ENCODE measurements at places on chromosomes 6 and 20.
A peak's percentile ranks its signal among the peaks of the same experiment; 100 is the strongest.

- no peak for DNase-seq
These were observed 22.7 kb downstream of the PRDM13 start for GRCh38 chr6:99629293-99629692.

GRCh38 chr6:3085074-3085473 lies 16.8 kb downstream of the RIPK1 start:
- DNase-seq = no peak

GRCh38 chr6:11206576-11206975 lies 25.9 kb downstream of the NEDD9 start:
- DNase-seq = no peak

DNA sequence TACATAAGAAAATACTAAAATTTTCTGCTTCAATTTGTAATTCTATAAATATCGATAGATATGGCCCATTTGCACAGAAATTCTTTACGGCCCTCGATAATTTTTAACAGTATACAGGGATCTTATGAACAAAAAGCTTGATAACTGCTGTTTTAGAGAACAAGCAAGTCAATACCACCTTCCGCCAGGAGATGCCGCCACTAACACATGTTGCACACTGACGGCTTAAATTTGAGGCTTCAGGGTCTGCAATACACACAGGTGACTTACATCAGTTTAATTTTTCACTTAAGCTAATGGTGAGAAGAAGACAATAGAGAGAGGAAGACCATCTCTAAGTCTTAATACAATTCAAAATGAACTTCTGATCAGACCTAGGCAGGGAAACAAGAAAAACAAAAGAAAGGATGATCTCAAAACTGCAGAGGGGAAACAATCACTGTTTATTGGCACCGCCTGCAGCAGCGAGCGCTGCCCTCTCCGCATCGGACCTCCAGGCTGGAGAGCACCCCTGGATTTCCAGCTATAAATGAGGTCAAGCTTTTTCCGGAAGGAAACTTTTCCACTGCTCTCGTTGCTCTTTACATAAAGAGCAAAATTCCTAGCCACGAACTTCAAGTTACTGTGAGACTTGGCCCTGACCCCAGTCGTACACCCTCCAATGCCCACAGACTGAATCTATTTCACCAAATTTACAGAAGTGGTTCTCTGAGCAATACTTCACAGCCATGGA lies 53.9 kb downstream of the OTOR start:
- DNase-seq = peak; percentile 15

- no peak for DNase-seq
These were observed 27.2 kb downstream of the CMTR1 start for GRCh38 chr6:37459981-37460800.

Data from stimulated activated CD4-positive, alpha-beta T cell treated with anti-CD3 and anti-CD28 coated beads, TNF-alpha, amount 100 ng/mL, for 24 hours (primary cell).